ENCODE measurements at places on chromosomes 16 and 17. TPM values are rescaled to one million over a fixed set of nuclear protein-coding genes. Genes with fewer than 3 reads are reported as not detected.

GRCh38 chr17:47708864-47709541 lies 15.0 kb downstream of the TBKBP1 start:
- peak; percentile 49 for DNase-seq

GRCh38 chr17:65896889-65897288 lies 295.0 kb downstream of the CEP112 start:
- no peak for DNase-seq

The ABCC12 gene
- total RNA-seq, result not detected

GRCh38 chr16:66910175-66910940 lies 8.3 kb downstream of the CDH16 start:
- DNase-seq, result no peak

The RUNDC3A gene
- total RNA-seq, result 6.5 TPM

The MPV17L gene
- total RNA-seq, result 5.4 TPM

The GOT2 gene
- total RNA-seq, result 180 TPM

DNA sequence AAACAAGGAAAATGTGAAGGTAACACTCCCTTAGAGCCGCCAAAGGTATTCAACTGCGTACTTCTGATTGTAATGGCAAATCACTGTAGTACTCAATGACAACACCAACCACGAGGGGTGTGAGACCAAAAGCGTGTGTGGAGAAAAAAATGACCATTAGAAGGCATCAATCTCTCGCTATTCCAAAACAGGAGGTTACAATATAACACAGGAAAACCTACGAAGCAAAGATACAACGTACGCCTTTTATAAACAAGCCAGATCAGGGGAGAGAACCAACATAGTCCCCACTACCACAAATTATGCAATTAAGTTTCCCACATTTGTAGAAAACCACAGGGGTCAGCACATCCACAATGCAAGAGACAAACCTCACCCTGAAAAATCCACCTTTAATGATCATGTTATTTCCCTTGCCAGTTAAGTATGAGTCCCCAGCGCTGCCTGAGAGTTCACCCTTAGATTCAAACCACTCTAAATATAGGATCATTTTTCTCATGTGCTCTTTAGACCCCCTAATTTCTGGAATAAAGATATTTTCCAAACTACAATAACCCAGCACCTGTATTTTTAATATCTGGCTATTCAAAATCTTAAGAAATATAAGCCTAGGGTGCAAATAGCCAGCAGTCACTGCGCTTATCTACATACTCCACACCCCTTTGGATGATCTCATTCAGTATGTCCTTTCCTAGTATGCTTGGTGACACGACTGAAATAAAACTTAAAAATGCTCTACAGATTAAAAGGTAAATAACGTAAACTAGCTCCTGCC lies 12.4 kb downstream of the TEX14 start:
- no peak for DNase-seq
